GM20000 (cell line): ENCODE measurements at places on chromosomes 1 and 21.

DNA sequence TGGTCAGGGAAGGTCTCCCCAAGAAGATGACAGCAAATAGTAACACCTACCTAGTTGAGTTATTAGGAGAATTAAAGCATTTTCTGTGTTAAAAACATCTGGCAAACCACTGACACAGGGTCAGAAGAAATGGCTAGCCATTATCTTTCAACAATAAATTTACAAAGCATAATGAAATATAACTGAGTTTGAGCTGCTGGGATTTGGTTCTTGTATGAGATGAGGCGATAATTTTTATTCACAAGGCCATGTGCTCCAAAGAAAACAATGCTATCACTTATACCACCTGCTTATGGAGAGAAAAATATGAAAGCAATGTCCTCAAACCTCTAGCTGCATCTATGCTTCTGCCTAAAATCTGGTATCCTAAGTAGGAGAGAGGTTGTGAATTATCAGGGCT, 202.3 kb downstream of the CRB1 start:
- no peak for DNase-seq

DNA sequence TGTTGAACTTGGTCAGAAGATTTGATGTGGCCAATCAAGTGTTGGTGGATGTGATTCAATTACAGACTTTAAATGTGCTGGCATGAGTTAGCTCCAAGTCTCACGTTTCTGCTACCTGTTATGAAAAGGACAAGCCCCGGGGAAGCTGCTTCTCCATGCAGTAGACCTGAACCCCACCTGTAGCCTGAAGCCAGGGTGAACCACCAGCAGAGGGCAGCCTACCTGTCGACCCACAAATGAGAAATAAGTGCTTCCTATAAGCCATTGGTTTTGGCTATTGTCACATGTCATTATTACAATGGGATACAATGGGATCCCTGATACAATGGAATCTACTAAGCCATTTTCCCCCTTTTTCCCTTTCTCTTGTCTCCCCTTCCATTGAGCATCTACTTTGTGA, 230.2 kb downstream of the PRDM2 start:
- DNase-seq = peak; percentile 41

- DNase-seq = peak; percentile 41
Measured at GRCh38 chr1:167518331-167518700, at the start of gene CD247. Gene CD247 (minus strand): TSS chr1:167518529. CDS start chr1:167518465, 64 bp downstream.

DNA sequence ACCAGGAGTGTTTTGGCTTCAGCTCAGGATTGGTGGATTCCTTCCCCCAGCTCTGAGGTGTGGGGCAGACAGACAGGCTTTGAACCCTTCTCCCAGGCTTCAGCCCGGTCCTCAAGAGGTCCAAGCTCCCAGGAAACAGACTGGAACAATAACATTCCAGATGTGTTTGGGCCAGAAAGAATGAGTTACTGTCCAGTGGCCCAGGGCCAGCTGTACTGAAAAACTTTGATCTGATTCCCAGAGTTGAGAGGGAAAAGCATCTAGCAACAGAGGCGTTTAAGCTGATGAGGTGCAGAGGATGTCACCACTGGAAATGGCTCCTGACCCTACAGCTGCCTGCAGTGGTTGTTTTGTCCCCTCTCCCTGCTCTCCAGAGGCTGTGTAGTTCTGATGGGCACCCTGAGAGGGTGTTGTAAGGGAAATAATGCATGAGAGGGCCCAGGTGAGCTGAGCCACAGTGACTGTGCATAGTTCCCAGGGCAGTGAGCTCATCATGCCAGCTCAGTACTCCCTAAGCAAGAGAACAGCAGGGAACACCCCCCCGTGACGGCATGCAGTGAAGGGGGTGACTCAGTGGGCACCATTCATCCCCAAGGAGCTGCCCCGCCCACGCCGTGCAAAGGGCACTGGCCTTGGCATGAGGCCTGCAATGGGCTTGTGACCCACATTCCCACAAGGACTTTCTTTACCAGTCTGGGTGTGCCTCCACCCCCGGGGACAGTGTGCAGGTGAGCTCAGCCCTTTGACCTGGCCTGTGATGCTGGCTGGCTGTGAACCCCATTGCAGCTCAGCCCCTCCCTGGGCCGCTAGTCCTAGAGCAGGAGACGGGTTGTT, 13.8 kb upstream of the SFN start:
- no peak for DNase-seq
